ENCODE measurements at places on chromosomes 2 and 18.

DNA sequence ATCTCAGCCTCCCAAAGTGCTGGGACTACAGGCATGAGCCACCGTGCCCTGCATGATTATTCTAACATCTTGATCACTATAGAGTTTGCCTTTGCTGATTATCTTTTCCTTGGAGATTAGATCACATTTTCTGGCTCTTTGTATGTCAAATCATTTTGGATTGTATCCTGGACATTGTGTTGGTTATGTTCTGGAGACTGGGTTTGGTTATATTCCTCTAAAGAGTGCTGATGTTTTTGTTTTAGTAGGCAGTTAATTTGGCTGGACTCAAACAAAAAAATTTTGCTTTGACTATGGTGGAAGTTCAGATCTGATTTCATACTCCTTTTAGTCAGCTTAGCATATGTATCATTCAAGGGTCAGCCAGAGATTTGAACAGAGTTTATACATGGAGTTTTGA, 26.4 kb downstream of the ETAA1 start:
- DNase-seq = no peak

GRCh38 chr2:11367170-11367730, 22.8 kb upstream of the ROCK2 start:
- DNase-seq = no peak

DNA sequence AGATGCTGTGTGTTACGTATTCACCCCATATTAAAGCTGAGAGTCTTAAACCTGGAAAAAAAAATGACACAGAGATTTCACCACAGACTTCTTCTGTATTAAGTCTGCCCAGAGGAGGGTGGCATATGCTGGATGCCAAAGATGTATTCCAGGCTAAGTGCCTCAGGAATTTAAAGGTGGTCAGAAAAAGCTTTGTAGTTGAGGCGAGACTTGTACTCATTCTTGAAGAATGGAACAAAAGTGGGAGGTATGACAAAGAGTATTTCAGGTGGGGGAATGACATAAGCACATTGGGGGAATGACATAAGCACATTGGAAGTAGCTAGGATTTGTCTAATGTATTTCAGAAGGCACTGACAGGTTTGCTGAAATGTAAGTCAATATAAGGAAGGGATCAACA, 98.6 kb downstream of the BABAM2 start:
- DNase-seq = no peak

GRCh38 chr2:129428086-129428660, 551.3 kb upstream of the RAB6C start:
- DNase-seq = no peak

DNA sequence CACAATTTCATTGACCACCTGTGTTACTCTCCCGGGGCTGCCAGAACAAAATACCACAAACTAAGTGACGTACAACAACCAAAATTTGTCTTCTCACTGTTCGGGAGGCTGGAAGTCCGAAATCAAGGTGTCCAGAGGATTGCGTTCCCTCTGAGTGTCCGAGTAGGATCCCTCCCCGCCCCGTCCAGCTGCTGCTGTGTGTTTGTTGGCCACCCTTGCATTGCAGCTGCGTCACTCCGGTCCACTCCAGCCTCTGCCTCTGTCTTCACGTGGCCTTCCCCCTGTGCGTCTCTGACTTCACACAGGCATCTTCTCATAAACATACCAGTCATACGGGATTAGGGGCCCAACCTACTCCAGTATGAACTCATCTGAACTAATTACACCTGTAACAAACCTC, 251.8 kb upstream of the SMIM21 start:
- DNase-seq = no peak

DNA sequence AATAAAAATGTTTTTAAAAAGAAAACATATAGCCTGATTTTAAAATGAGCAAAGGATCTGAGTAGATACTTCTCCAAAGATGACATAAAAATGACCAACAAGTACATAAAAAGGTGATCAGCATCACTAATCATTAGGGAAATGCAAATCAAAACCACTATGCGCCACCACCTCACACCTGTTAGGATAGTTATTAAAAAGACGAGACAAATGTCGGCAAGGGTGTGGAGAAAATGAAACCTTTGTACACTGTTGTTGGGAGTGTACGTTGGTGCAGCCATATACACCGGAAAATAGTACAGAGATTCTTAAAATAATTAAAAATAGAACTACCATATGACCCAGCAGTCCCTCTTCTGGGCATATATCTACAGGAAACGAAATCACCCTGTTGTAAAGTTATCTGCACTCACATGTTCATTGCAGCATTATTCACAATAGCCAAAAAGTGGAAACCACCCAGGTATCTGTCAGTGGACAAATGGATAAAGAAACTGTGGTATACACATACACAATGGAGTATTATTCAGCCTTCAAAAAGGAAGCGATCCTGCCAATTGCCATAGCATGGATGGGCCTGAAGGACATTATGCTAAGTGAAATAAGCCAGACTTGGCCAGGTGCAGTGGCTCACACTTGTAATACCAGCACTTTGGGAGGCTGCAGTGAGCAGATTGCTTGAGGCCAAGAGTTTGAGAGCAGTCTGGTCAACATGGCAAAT, 91.6 kb downstream of the PRKRA start:
- no peak for DNase-seq

DNA sequence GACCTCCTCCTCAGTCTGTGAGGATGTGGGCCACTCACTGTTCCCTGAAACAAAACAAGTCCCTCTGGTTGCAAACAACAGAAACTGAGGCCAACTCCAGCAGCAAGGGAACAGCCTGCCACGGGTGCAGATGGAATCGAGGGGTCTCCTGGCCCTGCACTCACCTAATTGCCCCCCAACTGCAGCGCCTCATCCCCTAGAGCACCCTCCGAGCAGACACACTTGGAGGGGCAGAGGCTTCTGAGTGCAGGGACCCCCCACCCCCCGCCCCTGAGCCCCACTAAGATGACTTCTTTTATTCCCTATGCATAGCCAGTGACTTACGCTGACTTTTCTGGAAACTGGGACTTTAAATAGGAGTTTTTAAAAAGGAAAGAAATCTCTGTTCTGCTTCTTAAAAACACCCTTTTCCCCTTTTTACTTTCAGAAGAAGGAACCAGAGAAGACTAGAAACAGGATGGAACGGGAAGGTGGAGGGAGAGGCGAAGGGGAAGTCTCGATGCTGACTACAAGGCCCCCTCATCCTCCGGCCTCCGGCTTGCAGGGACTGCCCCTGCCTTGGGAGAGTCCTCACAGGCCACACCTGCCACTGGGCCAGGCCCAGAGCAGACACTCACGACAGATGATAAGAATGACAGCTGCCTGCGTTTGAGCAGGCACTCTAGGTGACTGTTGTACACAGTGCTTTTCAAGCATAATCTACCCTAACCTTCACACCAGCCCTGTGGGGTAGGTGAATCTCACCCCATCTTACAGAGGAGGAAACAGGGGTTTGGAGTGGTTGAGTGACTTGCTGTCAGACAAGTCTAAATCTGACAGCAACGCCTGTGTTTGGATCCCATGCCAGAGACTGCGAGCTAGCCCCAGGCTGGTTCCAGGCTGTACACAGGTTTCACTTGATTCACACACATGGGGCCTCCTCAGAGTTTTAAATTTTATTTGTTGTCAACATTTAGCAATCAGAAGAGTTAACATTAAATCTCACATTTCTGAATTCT, 28.2 kb upstream of the BIN1 start:
- DNase-seq = no peak

DNA sequence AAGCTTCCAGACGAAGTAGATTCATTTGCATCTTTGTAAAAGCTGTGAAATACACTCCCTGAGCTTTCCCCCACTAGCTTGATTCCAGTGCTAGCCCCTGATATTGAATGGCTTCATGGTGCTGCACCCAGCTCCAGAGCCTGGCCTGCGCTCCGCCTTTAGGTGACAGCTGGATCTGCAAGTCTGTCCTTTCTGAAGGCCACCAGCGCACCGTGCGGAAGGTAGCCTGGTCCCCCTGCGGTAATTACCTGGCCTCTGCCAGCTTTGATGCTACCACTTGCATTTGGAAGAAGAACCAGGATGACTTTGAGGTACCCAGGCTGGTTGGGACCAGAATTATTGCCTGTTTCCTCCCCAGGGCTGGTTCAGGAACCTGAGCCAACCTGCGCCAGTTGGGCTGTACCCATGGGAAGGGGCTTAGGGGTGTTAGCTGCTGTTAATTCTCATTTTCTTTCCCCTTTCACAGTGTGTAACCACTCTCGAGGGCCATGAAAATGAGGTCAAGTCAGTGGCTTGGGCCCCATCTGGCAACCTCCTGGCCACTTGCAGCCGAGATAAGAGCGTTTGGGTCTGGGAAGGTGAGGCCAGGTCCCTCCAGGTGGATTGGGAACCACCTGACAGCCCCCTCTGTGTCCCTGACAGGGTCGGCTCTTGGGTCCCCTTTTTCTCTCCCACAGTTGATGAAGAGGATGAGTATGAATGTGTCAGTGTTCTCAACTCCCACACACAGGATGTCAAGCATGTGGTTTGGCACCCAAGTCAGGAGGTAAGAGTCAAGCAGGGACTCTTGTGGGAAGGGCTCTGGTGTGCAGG, 1.3 kb downstream of the CIAO1 start:
- peak; percentile 6 for DNase-seq

Data from astrocyte of the cerebellum (primary cell).